Left lobe of liver (tissue), 2 donors: ENCODE measurements at places on chromosomes 2 and 18.
A peak's percentile ranks its signal among the peaks of the same experiment; 100 is the strongest.

- DNase-seq = no peak
Observed at GRCh38 chr2:147500819-147501395, 343.9 kb upstream of the ACVR2A start.

DNA sequence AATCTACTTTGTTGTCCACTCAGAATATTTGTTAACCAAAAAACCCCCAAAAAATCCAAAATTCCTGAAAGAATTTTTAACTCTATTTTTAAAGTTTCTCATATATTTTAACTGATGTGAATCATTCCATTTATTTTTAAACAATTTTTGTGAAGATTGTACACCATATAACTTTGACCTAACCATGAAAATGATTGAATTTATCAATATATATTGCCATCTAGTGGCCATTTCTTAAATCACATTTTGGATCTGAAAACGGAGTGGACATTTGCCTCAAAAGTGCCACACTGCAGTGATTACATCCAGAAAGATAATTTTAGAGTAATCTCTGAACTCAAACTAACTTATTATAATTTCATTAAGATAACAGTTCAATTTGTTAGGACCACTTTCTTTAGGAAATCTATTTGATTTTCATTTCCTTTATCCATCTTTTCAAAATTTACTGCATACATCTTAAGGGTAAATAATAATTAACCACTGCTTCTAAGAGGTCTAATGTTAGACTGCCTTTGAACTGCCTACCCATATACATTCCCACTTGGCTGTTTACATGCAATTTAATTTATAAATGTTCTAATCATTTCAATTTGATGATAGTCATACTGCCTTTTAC lies 71.1 kb downstream of the DSC3 start:
- no peak for DNase-seq

DNA sequence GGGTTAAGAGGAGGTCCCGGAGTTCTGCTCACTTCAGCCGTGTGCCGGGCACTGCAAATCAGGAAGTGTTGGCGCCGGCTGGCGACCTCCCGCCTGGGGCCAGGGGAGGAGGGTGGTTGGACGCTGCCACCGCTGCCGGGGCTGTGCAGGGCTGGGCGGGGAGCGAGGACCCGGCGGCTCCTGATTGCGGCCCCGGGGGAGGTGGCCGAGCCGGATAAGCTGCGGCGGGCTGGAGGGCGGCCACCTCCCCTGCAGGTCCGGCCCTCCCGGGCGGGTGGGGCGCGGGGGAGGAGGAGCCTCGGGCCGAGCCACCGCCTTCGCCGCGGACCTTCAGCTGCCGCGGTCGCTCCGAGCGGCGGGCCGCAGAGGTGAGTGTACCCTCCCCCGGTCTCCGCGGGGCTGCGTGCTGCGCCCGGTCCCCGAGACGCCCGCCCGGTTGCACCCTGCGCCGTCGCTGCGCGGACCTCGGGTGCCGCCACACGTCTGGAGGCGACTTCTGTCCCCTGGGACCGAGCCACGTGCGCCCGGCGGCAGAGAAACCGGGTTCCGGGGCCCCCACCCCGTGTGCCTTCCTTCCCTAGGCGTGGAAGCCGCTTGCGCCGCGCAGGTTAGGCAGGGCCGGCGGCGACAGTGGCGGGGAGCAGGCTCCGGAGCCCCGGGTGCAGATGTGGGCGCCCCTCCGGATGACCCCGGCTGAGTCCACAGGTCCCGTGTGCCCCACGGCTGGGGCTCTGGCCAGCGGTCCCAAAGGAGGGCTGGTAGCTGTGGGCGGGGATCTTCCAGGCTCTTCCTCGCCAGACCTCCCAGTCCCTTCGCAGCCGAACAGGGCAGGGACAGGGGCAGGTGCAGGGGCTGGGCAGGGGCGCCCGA lies at the start of gene STEAP3:
TSS of gene STEAP3 (plus strand) at position 314 of the 870 bp plus-strand sequence. CDS start 7,179 bp downstream, outside the sequence.
- DNase-seq = peak; percentile 97

DNA sequence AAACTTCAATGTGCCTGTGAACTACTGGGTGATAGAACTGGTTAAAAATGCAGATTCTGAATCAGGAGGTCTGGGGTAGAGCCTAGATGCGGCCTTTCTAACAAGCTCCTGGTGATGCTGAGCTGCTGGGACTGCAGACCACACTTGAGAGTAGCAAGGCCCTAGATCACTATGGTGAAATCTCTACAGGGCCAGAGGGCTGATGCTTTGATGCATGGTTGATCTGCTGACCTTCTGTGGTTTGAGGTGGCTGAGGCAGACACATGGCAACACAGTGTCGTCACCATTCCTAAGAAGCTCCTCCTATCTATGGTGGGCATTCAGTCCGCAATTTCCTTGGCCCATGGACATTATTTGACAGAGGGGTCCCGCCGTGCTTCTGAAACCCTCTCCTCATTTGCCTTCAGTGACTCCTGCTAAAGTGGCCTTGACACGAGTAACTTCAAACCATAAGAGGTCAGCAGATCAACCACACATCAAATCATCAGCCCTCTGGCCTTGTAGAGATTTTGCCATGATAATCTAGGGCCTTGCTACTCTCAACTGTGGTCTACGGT lies 19.8 kb downstream of the CCDC68 start:
- DNase-seq = no peak

DNA sequence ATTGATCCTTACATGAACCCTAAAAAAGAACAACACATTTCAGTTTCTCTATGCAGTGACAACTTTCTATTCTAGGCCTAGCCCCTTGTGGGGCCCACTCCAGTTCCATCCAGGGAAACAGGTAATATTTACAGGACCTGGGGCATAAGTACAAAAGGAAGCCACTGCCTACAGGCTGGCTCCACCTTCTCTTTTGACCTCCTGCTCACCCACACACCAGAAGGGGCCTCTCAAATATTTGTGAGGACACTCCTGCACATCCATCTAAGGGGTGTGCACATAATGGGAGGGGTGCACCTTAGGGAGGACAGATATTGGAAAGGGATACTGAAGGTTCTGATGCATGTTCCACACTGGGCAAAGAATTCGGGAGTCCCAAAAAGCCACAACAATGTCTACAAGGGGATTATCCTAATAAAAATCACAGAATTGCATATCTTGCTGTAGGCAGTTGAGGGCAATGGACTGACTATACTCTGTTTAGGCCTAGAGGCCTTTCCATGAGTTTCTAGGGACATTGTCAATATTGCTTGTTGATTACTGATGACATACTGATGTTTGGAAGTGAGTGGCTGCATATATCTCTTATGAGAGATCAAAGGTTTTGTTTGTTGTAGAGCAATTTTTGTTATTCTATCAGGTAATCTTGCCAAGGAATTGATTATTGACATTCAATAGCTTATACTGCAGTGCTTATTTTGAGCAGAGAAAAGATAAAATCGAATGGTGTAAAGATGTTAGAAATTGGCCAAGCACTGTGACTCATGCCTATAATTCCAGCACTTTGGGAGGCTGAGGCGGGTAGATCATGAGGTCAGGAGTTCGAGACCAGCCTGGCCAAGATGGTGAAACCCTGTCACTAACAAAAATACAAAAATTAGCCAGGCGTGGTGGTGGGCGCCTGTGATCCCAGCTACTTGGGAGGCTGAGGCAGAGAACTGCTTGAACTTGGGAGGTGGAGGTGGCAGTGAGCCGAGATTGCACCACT lies 23.8 kb upstream of the HNRNPA3 start:
- no peak for DNase-seq

DNA sequence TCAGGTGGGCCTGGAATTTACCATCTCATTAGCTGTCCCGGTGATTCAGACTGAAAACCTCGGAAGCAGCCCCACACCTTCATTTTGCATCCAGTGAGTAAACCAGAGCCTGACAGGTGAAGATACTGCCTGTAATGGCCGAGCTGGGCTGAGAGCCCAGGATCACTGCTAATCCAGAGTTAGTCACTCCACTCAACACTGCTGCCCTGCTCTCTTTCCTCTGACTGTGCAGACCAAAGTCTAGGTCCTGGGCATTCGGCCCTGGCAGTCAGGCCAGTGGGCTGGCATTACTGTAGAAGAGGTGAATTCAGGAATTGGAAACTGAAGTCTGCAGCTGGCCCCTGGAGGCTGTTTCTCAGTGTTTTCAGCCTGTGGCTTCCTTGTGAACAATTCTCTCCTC lies 44.3 kb downstream of the TMEM17 start:
- peak; percentile 95 for DNase-seq
